ENCODE measurements at places on chromosomes 16 and 17. TPM values are rescaled to one million over a fixed set of nuclear protein-coding genes. Genes with fewer than 3 reads are reported as not detected.

Gene KRTAP9-4
- not detected for total RNA-seq

Gene ADAD2
- total RNA-seq: not detected

Gene CCL8
- total RNA-seq: not detected

Gene MYO15A
- 1.5 TPM for total RNA-seq

Gene TSNAXIP1
- total RNA-seq: 1.0 TPM

Gene KRTAP9-8
- total RNA-seq: not detected

Gene MARF1
- total RNA-seq: 228 TPM

Gene CLEC18A
- total RNA-seq: 1.3 TPM

Gene VKORC1
- 42.0 TPM for total RNA-seq

Gene C17orf113
- 0.52 TPM for total RNA-seq

DNA sequence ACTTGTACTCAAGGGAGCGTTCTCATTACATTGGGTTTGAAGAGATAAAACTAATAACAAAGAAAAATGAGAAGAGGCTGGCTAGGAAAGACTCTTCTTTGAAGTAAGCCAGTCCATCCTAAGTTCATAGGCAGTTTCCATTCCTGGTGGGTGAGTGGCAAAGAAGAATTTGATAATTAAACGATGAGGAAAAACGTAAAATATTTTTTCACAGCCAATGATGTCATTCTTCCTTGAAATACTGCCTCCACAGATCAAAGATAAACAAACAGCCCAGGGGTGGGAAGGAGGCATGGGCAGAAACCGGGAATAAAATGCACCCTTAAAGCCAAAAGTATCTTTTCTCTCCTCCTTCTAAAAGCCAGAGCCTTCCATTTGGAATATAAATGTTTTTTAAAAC, 346.6 kb downstream of the PMP22 start:
- DNase-seq: no peak

DNA sequence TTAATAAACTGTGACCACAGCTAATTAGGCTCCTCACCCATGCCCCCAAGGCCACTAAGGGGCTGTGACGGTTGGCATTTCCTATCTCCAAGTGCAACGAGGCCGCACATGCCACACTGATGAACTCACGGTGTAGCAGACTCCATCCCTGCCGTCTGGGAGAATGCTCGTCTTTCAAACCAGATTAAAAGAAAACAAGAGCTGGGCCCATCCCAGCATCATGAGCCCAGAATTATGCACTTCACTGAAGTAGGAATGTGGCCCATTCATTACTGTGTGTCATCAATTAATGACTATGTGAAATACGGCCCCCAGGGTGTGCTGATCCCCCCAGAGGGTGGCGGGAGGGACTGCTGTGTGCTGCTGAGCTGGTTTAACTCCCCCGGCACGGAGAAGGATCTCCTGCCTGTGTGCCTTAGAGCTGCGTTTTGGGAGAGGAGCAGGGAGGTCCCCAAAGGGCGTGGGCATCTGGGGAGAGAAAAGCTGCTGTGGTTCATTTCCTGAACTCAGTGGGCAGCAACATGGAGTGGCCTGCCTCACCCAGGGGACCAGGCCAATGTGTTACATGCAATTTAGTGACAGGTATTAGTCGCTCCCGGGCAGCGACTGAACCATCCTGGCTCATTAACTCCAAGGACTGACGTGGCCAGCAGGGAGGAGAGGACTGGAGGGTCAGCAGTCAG, 194.5 kb downstream of the FOXL1 start:
- no peak for DNase-seq

- no peak for DNase-seq
These were observed 22.7 kb downstream of the FTO start for GRCh38 chr16:53726625-53727024.

GRCh38 chr17:40168262-40168832, 8.9 kb upstream of the RAPGEFL1 start:
- DNase-seq: peak; percentile 48

DNA sequence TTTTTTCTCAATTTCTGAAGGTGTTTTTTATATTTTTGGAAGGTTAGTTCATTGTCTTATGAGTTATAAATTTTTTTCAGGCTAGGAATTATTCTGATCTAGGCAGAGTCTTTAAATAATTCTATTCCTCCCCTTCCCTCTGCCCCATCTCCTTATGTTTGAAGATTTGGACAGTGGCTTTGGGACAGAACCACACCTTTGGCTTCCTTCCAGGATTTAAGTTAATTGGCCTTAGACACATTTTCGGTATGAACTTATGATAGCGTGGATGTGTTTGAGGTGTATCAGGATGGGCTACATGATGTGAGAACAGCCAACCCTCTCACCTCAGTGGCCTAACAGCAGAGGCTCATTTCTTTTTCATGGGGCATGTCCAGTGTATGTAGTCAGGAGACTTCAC, 24.3 kb downstream of the EPN2 start:
- DNase-seq: no peak

GRCh38 chr16:10408824-10409381, 23.0 kb downstream of the ATF7IP2 start:
- DNase-seq: no peak

- no peak for DNase-seq
These were observed 45.8 kb upstream of the ZCCHC14 start for GRCh38 chr16:87538594-87538993.

DNA sequence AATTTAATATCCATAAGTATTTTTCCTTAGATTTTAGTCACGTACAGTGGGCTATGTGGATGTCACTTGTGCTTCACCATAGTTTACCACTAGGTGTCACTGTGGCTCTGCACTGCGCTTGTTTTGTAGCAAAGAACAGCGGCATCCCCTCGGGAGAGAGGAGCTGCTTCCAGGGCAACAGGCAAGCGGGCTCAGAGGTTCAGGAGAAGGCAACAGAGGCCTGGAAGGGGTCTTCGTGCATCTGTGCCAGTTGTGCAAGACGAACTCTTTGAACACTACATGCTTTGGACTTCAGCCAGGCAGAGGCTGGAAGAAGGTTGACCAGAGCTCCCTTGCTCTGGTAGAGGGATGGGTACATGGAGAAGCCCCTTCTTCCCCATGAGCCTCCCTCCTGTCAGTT, 20.6 kb downstream of the CYB561 start:
- DNase-seq: peak; percentile 39

GRCh38 chr16:19935694-19936093, 51.0 kb upstream of the GPRC5B start:
- DNase-seq: no peak

GRCh38 chr17:76948726-76949342, 80.6 kb downstream of the MGAT5B start:
- DNase-seq: no peak

GRCh38 chr16:87976665-87977064, 25.4 kb downstream of the BANP start:
- DNase-seq: no peak

GRCh38 chr17:7497228-7497627, 13.1 kb downstream of the POLR2A start:
- no peak for DNase-seq

DNA sequence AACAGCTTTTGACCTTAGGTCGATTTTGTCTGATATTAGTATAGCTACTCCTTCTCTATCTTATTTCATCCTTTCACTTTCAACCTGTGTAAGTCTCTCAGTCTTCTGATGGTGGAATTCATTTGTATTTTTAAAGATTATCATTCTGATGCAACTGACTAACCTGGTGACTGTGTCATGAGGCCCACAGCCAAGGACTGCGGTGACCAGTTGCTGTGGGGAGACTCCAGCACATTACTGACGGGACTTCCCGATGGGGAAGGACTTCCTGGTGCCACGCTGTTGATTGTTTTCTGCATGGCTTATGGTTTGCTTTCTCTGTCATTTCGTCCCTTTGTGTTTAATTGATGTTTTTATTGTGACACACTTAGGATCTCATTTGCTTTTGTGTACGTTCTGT, 34.2 kb downstream of the RMI2 start:
- DNase-seq: no peak

DNA sequence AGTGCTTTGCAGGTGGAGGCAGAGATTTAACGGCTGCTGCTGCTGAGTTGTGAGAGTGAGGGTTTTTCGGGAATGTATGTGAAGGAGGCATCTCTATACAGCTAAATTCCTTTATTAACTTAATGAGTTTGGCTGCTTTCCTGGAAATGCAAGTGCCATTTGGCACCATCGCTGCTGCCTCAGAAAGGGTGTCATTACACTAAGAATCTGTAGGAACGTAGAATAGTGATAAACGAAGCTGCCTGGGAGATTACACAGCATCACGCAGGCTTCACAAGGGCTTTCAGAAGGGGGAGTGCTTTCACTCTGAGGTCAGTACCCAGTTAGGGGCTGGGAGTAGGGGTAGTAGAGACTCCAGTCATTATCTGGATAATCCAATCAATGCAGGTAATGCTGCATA, 14.1 kb upstream of the NLRP1 start:
- no peak for DNase-seq

GRCh38 chr17:14061666-14062560, 7.4 kb upstream of the COX10 start:
- DNase-seq: no peak

DNA sequence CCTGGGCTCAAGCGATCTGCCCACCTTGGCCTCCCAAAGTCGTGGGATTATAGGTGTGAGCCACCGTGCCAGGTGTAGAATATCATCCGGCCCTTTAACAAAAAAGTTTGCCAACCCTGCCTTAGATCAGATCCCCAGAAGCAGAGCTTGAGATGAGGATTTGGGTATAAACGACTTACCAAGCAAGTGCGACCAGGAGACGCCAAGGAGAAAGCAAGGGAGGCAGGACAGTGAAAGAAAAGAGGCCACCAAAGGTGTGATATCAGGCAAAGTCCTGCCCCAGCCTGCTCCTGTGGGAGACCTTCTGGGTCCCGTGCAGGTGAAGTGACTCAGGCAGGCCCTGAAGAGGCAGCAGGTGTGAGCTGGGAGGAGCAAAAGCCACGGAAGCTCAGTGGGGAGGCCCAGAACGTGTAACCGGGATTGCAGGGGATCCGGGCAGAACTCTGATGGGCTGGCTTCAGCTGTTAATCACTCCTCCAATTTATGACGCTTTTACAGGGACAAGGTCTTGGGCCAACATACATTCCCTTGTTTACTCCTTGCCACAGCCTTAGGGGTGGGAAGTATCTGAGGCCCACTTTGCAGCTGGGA, 14.1 kb upstream of the CALB2 start:
- no peak for DNase-seq

- DNase-seq: no peak
These were observed at the start of gene DBNDD1 for GRCh38 chr16:90018652-90019542. DBNDD1 (minus strand) TSS chr16:90019456; CDS start chr16:90019341, 115 bp downstream.

GRCh38 chr17:51666971-51667705, 406.8 kb downstream of the UTP18 start:
- DNase-seq: no peak
